ENCODE measurements at places on chromosomes 3 and 15.

DNA sequence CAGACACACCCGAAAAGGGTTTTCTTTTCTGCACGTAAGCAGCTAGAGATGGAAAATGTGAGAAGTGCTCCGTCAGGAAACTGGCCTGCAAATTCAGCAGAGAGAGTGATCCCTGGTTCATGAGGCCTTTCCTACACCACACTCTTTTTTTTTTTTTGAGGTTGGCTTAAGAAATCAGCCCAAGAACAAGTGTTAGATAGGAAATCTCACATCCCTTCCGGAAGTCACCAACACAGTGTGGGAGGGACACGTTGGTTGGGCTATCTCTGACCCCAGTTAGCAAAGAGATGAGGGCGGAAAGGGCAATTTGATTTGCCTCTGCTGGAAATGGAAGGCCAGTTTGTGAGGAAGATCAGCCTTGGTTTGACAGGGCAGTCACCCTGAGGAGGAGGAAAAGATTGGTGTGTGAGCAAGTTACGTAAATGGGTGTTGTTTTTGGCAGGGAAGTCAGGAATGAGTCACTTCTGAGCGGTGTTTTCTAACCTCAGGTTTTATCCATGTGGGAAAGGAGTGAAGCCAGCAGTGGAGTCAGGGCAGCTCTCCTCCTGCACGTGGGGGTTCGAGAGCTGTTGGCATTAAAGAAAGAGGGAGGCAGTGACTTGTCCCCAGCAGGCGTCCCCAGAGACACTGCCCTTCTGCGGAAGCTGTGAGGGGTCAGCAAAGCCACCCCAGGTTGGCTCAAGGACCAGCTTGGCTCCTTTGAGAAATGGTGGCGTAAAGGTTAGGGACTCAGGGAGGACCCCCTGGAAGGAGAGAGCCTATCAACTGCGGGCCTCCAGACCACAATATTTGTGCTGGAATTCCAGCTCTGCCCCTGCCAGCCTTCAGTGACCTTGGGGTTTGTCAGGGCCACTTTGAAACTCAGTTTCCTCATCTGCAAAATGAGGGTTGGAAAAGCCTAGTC lies 237.6 kb upstream of the BHLHE40 start:
- no peak for DNase-seq

DNA sequence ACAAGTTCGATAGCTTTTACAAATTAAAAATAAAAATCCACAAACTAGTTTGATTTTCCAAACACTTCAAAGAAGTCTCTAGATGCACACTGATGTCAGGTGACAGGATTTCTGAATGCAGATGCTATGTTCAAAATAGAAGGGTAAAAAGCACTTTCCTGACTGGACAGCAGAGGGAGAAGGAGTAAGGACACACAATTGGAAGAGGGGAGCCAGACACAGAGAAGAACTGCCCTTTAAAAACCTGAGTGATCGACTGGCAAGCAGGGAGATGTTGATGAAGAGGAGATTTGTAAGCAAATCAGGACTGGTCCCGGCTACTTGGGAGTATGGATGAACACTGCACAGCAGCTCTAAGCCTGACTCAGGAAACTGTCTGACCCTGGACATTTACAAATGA lies 612.8 kb downstream of the MAGI1 start:
- no peak for DNase-seq

GRCh38 chr3:42846685-42847522 lies 28.8 kb downstream of the CYP8B1 start:
- DNase-seq = no peak

GRCh38 chr3:107643038-107643883 lies 120.5 kb downstream of the BBX start:
- DNase-seq = no peak

- no peak for DNase-seq
Measured at GRCh38 chr15:75008221-75008625, 12.9 kb downstream of the SCAMP5 start.

GRCh38 chr3:154102225-154102624 lies 19.0 kb upstream of the ARHGEF26 start:
- no peak for DNase-seq

DNA sequence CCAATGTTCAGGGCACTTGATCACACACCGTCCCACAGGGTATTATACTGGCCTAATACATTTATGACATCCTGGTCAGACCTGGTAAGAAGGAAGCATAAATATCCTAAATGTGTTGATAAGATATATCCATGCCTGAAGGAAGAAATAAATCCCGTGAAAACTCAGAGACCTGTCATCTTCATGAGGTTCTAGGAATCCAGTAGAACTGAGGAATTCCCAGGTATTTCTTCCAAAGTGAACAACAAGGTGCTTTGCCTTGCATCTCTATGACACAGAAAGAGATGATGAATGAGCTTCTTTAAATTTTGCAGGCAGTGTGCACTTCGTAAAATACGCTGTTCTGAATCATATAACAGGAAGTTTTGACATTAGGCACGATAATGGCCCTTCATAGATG lies 78.1 kb upstream of the VGLL3 start:
- no peak for DNase-seq

- DNase-seq = no peak
Measured at GRCh38 chr3:99895131-99895696, 77.6 kb downstream of the CMSS1 start.

DNA sequence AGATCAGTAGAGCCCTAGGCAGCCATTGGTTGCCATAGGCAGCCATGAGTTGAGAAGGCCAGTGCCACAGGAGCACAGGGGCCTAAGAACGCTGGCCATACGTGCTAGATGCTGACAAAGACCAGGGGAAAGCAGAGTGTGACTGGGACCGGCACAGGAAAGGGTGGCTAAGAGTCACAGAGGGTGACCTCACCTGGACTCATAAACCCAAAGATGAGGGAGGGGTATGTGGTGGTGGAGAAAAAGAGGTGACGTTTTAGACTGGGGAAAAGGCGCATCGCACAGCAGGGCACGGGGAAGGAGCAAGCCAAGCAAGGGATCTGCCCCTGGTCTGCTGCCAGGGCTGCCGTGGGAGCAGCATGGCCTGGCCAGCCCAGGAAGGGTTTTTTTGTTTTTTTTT lies 122.5 kb downstream of the VGLL4 start:
- no peak for DNase-seq

- DNase-seq = peak; percentile 78
Measured at GRCh38 chr3:129278439-129278965, at the start of gene HMCES. TSS of gene HMCES (plus strand) at chr3:129278870. CDS start at chr3:129279733, 863 bp downstream.

DNA sequence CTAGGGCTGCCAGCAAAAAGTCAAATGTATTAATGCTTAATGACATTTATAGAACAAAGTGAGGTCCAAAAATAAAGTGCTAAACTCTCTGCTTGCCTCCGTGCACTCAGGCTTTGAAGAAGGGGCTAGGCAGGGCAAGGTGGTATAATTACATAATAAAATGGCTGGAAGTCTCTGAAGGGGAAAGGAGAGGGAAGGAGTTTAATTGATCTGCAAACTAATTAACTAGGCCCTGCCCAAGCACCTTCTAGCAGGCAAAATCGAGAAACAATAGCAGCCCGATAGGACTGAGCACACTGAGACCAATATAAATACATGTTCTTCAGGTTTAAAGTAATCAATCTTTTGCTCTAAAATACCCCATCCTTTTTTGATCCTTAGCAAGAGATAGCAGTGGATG lies 13.0 kb downstream of the DIS3L start:
- no peak for DNase-seq

- DNase-seq = no peak
Measured at GRCh38 chr3:10944866-10945265, 47.7 kb upstream of the SLC6A1 start.

DNA sequence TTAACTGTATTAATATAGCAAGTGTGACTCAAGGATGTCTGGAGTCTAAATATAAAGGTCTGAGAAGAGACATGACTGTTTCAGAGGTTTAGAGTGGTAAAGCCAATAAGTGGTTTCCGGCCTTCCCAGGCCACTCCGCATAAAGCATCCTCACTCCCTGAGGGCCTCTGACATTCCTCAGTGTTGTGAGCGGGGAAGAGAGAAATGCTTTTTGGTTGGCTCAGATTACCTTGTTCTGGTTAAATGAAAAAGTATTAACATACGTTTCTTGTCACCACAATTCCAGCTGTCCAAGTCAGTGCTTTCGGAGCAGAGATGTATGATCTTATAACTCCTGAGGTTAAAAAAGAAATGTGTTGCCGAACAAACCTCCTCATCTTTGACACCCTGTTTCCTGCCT lies 103.8 kb downstream of the RBMS3 start:
- no peak for DNase-seq

DNA sequence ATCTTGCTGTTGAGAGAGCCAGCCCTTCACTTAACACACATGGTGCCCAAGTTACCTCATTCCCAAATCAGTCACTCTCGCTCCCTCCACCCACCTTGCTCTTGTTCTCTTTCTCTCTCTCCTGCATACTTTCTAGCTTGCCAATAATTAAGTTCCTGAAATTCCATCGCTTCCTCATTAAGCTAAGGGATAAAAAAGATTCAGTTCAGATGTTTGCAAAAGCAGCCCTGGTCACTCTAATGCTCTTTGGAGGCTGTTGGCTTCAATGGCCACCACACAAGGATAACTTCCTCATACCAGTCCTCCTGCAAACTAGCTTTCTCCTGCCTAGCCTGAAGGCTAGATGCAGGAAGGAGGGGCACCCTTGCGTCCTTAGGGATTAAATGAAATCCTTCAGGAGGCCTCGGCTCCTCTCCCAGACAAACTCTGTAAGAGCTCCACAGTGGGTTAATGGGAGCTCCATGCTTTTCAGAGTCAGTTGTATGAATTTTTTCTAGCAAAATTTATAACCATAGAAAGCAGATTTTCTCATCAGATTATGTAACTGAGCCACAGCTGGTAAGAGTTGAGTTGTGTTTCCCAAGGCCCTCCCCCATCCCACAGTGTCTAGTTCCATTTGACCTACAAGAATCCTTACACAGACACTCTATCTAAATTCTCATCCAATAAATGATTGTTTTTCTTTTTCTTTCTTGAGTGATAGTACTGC lies 176.6 kb upstream of the TRIM42 start:
- no peak for DNase-seq

DNA sequence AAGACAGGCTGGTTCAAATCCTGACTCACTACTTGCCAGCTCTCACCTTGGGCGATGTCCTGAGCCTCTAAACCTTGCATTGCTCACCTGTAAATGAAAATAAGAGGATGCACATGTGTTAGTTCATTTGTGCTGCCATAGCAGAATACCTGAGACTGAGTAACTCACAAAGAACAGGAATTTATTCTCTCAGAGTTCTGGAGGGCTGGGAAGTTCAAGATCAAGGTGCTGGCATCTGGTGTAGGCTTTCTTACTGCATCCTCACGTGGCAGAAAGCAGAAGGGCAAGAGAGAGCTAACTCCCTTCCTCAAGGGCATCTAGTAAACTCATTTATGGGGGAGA lies 222.7 kb downstream of the MTHFS start:
- no peak for DNase-seq
